ENCODE measurements at places on chromosomes 5 and 9.

GRCh38 chr9:124357721-124358361, 57.4 kb downstream of the PSMB7 start:
- no peaks in the 10 kb centered on the region for H3K4me1 ChIP-seq
- no peaks in the 10 kb centered on the region for H3K36me3 ChIP-seq
- no peak overlapping the region for H3K4me3 ChIP-seq
- no peak overlapping the region for H3K27ac ChIP-seq
- H3K27me3 ChIP-seq: no peaks in the 10 kb centered on the region

DNA sequence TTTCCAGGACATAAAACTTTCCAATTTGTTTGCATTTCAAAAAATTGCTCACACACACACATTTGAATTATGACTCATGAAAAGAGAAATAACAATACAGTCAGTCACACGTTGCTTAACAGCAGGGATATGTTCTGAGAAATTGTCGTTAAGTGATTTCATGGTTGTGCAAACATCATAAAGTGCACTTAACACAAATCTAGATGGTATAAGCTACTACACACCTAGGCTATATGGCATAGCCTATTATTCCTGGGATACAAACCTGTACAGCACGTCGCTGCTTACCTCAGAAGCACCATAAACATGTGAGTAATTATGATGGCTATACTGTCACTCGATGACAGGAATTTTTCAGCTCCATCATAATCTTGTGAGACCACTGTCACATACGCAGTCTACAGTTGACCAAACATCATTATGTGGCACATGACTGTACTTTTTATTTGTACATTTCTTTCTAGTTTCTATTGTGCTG, 378.2 kb downstream of the ACTL7B start:
- no peak for DNase-seq
- H3K4me1 ChIP-seq: no peaks in the 10 kb centered on the region
- H3K4me3 ChIP-seq: no peak overlapping the region
- no peaks in the 10 kb centered on the region for H3K36me3 ChIP-seq
- no peak overlapping the region for H3K27ac ChIP-seq

DNA sequence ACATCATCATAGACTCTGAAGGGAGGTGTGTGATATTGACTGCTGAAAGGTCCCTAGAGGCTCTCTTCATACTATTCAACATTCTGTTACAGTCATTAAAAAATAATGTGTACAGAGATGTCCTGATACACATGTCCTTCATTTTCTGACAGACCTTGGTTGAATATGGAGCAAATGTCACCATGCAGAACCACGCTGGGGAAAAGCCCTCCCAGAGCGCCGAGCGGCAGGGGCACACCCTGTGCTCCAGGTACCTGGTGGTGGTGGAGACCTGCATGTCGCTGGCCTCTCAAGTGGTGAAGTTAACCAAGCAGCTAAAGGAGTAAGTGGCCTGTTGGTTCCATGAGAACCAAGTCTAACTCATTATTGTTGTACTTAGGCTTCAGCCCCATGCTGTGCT, 132.4 kb downstream of the SNCAIP start:
- H3K4me3 ChIP-seq: no peak overlapping the region
- no peaks in the 10 kb centered on the region for H3K36me3 ChIP-seq
- no peak overlapping the region for H3K27ac ChIP-seq
- no peaks in the 10 kb centered on the region for H3K4me1 ChIP-seq
- no peak for DNase-seq

DNA sequence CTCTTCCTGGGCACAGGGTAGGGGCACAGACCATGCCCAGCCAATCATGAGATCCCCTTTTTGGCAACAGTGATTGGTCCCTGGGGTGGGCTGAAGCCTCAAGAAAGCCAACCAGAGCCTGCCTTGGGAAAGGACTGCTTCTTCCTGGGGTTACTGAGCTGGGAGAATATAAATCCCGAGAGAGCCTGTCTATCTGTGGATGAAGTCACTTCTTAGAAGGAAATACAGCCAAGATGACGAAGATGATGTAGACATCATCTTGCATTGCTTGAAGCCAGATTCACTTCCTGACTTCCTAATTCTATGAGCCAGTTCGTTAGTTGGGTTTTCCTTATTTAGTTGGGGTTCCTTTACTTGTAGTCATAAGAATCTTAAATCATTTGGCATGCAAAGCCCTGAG, 50.1 kb upstream of the PWWP2A start:
- H3K27me3 ChIP-seq: no peaks in the 10 kb centered on the region
- peaks cover 8% of the 10 kb centered on the region for H3K4me1 ChIP-seq
- no peak overlapping the region for H3K4me3 ChIP-seq
- peak overlapping the region; percentile 76 for H3K27ac ChIP-seq

DNA sequence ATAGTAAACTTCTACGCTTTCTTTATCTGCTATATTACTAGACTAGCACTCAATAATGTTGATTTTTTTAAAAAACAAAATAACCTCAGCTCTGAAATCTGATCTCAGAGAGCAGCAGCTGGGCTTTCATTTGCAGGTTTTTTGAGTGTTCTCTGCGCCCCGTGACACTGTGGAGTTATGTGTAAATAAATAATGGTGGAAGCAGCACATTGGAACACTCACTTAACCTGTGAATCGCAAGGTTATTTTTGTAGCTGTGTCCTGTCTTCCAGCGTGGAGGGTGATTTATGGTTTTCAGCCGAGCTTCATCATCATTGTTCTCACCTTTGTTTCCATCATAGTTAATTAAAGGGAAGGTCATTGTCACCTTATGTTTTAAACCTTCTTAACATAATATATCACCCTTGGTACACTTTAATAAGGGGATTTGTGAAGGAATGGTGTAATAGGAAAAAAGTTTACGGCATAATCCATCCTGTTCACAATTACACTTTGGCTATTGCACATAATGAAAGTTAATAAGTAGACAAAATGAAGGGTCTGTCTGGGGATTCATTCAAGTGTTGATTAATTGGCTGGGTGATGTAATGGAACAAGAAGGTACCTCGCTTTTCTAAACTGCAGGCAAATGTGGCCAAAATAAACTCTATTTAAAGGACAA, 493.3 kb upstream of the ADAMTS16 start:
- no peak overlapping the region for H3K27ac ChIP-seq
- no peak overlapping the region for H3K4me3 ChIP-seq
- no peaks in the 10 kb centered on the region for H3K36me3 ChIP-seq
- no peaks in the 10 kb centered on the region for H3K27me3 ChIP-seq
- peak; percentile 80 for DNase-seq

GRCh38 chr5:7970816-7971215, 101.9 kb downstream of the MTRR start:
- no peak overlapping the region for H3K27ac ChIP-seq
- H3K4me3 ChIP-seq: no peak overlapping the region
- no peaks in the 10 kb centered on the region for H3K4me1 ChIP-seq
- no peak for DNase-seq
- no peaks in the 10 kb centered on the region for H3K27me3 ChIP-seq

GRCh38 chr5:129716235-129716634, 31.7 kb upstream of the MINAR2 start:
- no peak for DNase-seq
- no peak overlapping the region for H3K4me3 ChIP-seq
- H3K36me3 ChIP-seq: no peaks in the 10 kb centered on the region
- no peak overlapping the region for H3K27ac ChIP-seq
- no peaks in the 10 kb centered on the region for H3K27me3 ChIP-seq

DNA sequence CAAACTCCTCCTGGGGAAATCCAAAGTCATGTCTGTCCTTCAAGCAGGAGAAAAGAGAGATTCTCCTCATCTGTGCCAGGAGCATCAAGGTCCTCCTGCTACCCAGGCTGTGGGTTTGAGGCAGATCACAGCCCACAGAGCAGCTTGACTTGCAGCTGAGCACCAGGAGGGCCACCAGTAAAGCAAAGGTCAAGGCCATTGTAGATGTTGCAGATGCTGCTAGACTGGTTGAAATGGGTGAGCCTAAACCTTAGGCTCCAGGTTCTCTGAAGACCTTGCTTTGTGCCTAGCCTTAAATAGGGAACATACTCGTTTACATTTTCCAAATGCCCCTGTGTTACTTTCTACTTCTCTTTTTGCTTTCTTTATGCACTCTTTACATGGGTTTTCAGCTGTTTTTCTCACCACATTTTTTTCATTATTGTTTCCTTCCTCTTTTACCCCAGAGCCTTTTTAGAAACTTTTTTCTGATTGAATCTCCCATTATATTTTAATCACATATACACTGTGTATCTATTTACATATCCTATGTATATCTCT, at the start of gene IFNA2:
Gene IFNA2, minus strand, starts transcription at position 268 of the 540 bp plus-strand sequence. Its CDS starts 69 bp downstream, at position 199.
- no peaks in the 10 kb centered on the region for H3K4me1 ChIP-seq
- no peaks in the 10 kb centered on the region for H3K27me3 ChIP-seq
- H3K36me3 ChIP-seq: no peaks in the 10 kb centered on the region
- H3K4me3 ChIP-seq: no peak within 1 kb of the TSS

DNA sequence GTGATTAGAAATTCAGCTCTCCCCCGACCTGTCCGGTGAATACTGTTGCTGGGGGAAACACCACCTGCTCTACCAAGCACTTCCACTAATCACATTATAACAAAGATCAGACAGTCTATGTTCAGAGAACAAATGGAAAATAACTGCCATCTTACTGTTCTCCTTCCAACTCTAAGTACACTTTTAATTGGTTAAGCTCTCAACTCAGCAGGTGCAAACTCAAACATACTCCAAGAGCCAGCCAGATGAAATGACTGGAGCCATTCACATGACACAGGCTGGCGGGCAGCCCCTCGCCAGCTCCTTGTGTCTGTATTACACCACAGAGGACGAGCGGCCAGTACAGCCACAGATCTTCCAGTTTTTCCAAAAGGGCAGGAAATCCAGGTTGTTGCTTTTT, 16.1 kb downstream of the LIFR start:
- no peak overlapping the region for H3K4me3 ChIP-seq
- H3K27me3 ChIP-seq: no peaks in the 10 kb centered on the region
- DNase-seq: no peak
- H3K27ac ChIP-seq: peak overlapping the region; percentile 26

DNA sequence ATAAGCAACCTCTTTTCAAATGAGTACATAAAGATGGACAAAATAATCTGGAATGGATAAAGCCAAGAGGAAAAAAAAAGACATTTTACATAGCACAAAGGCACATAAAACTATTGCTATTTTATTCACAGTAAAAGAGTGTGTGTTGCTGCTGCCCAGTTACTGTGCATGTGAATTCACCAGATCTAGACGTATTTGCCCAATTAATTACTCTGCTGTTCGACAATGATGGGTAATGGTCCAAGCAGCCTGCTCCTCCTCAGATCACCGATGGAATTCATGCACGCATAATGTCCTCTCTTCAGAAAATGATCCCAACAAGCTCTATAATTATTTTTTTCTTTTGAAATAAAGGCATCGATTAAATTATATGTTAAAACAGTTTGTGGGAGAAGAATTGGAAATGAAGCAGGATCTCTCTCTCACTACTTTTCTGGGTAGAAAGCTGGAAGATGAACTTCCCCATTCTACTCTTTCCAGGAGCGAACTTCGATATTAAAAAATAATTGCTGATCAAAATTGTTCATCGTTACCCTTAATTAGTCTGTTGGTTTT, 357.4 kb upstream of the CCNH start:
- no peak overlapping the region for H3K27ac ChIP-seq
- no peaks in the 10 kb centered on the region for H3K4me1 ChIP-seq
- H3K4me3 ChIP-seq: no peak overlapping the region

DNA sequence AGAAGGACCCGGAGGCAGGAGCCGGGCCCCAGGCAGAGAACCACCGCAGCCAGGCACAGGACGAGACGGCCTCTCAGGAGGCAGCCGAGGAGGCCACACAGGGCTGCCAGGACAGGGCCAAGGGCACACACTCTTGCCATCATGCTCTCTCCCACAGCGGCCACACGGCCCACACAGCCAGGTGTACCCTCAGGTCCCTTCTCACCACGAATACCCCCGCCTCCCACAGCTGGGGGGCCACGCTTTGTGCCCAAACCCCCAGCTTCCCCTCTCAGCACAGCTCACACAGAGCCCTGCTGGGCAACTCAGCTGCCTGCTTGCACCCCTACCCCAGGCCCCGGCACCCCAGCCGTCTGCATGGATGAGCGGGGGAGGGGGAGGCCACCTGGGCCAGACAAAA, 5.3 kb downstream of the SSNA1 start:
- H3K4me1 ChIP-seq: peaks cover 56% of the 10 kb centered on the region
- H3K27me3 ChIP-seq: no peaks in the 10 kb centered on the region
- H3K27ac ChIP-seq: peak overlapping the region; percentile 57
- H3K4me3 ChIP-seq: no peak overlapping the region
- H3K36me3 ChIP-seq: no peaks in the 10 kb centered on the region
- no peak for DNase-seq

DNA sequence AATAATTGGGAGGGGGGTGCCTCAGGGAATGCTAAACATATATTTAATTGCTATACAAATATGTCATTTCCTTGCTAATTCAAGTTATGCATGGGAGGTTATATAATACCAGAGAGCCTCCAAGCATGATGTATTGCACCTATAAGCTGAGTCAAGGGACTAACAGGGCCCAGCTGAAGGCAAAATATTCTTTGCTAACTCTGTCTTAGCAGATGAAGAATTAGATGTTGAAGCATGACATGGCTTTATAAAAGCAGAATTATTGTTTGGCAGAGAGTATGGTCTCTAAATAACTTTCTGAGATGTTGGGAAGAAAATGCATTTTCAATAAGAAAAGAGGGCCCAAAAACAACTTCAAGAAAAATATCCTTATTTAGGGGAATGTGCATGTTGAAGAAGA, 60.4 kb downstream of the SGCD start:
- H3K4me1 ChIP-seq: no peaks in the 10 kb centered on the region
- no peak overlapping the region for H3K4me3 ChIP-seq
- no peak overlapping the region for H3K27ac ChIP-seq
- H3K27me3 ChIP-seq: no peaks in the 10 kb centered on the region
- no peaks in the 10 kb centered on the region for H3K36me3 ChIP-seq
- DNase-seq: no peak

DNA sequence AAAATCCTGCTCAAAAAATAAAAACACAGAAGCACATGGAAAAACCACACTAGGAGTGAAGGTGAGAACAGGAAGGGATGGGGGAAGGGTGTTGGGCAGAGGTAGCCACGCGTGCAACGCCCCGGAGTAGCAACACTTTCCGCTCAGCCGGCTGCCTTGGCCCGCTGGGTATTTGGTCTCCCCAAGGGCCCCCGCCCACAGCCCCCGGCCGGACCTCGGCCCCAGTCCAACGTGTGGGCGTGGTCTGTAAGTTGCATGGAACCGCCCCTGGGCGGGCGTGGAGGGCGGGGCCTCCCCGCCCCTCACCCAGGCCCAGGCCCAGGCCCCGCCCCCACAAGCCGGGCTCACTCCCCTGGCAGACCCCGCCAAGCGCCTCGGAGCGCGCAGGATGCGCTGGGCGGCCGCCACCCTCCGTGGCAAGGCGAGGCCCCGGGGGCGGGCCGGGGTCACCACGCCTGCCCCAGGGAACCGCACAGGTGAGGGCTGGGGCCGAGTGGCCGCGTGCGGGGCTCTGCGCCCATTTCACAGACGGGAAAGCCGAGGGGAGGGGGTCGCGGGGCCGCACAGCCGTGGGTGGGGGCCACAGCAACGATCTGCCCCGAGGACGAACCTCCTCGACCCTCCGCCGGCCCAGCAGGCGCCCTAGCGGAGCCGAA, at the start of gene SUSD3:
Gene SUSD3, plus strand, starts transcription at position 347 of the 656 bp plus-strand sequence. Its CDS starts 42 bp downstream, at position 389.
- no peaks in the 10 kb centered on the region for H3K36me3 ChIP-seq
- H3K27me3 ChIP-seq: no peaks in the 10 kb centered on the region
- DNase-seq: peak; percentile 95
- no peaks in the 10 kb centered on the region for H3K4me1 ChIP-seq
- no peak within 1 kb of the TSS for H3K4me3 ChIP-seq
- H3K27ac ChIP-seq: peak within 1 kb of the TSS; percentile 55

- no peaks in the 10 kb centered on the region for H3K4me1 ChIP-seq
- no peak overlapping the region for H3K27ac ChIP-seq
- H3K4me3 ChIP-seq: no peak overlapping the region
- no peaks in the 10 kb centered on the region for H3K27me3 ChIP-seq
These were observed 72.3 kb downstream of the PSMB7 start for GRCh38 chr9:124342776-124343485.

- no peak overlapping the region for H3K27ac ChIP-seq
- H3K4me3 ChIP-seq: no peak overlapping the region
- no peaks in the 10 kb centered on the region for H3K36me3 ChIP-seq
These were observed 281.4 kb upstream of the VLDLR start for GRCh38 chr9:2340046-2340760.
